H1 (cell line): ENCODE measurements at places on chromosomes 6 and 20. TPM values are rescaled to one million over a fixed set of nuclear protein-coding genes. Genes with fewer than 3 reads are reported as not detected.
A peak's percentile ranks its signal among the peaks of the same experiment; 100 is the strongest.

MYH7B gene
- total RNA-seq: 0.30 and 0.69 TPM in 2 replicates

TSHZ2 gene
- total RNA-seq: 0.30 and 0.48 TPM in 2 replicates

POU5F1 gene
- 2,526 and 2,533 TPM in 2 replicates for total RNA-seq

SLC35F1 gene
- total RNA-seq: 8.3 and 10.0 TPM in 2 replicates

SPATS1 gene
- not detected in 2 replicates for total RNA-seq

DNA sequence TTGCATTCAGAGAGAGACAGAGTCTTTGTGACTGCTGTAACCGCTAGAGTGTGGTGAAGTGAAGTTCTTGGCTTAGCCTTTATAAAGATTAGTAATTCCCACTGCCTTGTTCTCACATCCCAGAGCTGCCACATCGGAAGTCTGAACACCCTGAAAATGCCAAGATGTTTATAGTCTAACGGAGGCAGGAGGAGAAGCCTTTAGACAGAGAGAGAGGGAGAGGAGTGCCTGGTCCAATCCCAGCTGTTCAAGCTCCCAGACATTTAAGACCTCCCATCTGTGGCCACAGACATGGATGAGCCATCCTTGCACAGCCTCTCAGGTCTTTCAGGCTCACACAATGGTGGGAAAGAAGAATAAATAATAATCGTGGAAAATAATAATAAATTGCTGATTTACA, 1422.8 kb upstream of the EYS start:
- no peaks in the 10 kb centered on the region for H3K27me3 ChIP-seq
- DNase-seq: no peak
- no peaks in the 10 kb centered on the region for H3K4me1 ChIP-seq
- no peak overlapping the region for H3K4me3 ChIP-seq

DNA sequence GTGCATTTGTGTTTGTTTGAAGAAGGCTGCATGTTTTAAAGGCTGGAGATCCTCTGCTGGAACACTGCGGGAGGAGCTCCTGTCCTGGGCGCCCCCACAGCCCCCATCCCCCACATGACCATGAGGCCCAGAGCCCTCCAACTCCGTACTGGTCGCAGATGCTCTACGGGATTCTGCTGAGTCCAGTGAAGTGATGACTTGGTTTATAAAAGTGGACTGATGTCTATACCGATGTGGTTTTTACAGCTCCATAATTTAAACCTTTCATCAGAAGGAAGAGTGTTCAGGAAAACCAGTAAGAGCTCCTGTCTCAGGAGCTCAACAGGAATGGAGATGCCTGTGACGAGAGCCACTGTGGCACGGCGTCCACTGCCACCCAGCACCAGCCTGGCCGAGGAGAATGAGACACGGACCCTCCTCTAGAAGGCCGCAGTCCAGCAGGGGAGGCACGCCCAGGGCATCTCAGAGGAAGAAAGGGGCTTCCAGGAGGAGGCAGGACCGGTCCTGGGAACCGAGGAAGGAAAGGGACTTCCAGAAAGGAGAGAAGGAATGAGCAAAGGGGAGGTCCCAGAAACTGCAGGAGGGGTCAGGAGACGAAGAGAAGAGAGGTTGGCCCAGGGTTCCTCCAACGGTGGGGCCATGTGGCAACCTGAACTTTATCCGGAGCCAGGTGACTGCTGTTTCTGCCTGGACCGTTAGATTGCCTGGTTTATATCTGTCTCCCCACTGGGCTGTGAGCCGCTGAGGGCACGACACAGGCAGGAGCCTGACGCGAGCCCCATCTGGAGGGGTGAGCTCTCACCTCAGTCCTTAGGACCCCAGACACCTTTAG, 26.9 kb downstream of the BFSP1 start:
- H3K4me1 ChIP-seq: peaks cover 10% of the 10 kb centered on the region; the same call in 1 of the 2 replicates
- no peak for DNase-seq
- no peaks in the 10 kb centered on the region for H3K36me3 ChIP-seq

DNA sequence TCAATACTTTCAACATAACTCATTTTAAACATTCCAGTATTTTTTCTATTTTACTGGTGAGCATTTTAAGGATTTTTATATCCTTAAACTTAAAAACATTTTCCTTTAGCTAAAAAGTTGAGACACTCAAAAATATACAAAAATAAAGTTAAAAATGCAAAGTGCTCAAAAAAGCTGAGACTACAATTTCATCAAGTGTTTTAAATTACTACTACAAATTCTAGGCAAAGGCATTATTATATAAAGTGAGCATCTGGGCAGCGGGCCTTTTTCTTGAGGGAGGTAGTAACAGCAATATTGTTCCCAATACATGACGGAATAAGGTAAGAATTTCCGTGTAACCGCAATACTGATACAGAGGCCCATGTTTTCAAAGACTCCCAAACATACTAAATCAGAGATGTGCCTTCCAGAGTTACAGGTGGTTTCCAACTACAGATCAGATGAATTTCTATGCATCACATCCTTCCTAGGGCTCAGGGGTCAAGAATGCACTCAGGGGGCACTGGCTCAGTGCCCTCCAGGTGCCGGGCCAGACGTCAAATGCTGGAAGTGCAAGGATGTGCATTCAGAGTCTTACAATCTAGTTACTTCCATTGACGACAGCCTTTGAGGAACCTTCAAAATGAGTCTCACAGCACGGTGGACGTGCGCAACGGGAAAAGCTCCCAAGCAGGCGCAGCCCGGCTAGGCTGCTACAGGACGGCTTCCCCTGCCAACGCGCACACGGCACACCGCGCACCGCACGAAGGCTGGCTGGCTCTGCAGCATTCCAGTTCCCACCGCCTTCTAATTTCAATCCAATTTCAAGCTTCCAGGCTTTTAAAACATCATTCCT, 1.7 kb downstream of the PHF10 start:
- no peaks in the 10 kb centered on the region; the same call in none of the 2 replicates for H3K4me1 ChIP-seq
- no peak overlapping the region for H3K27ac ChIP-seq
- H3K4me3 ChIP-seq: peak overlapping the region; percentile 76
- no peak for DNase-seq
- 0 out of 2 replicates have a peak, but pooled peaks cover 2% of the 10 kb centered on the region for H3K27me3 ChIP-seq
- H3K36me3 ChIP-seq: peaks cover 16% of the 10 kb centered on the region

DNA sequence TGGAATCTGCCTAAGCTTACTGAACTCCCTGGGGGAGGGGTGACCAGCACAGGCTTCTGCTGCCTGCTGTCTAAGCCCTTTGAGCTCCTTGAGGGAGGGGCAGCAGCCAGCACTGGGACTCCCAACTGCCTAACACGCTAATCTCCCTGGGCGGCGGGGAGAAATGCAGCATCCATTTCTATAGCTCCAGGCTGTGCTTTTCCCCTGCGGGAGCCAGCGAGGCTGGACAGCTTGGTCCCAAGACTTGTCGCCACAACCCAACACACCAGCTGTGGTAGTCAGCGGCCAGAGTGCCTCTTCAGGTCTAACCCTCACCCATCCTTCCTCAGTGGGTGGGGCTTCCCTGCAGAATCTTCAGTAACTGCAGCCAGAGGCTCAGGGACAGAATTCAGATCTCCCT, 64.6 kb downstream of the VGLL2 start:
- H3K4me3 ChIP-seq: no peak overlapping the region
- H3K36me3 ChIP-seq: no peaks in the 10 kb centered on the region
- H3K27ac ChIP-seq: no peak overlapping the region

- no peak for DNase-seq
- H3K36me3 ChIP-seq: no peaks in the 10 kb centered on the region
- H3K27ac ChIP-seq: no peak overlapping the region
- H3K27me3 ChIP-seq: no peaks in the 10 kb centered on the region
- H3K4me3 ChIP-seq: no peak overlapping the region
Observed at GRCh38 chr20:42020316-42020715, 402.1 kb upstream of the CHD6 start.

DNA sequence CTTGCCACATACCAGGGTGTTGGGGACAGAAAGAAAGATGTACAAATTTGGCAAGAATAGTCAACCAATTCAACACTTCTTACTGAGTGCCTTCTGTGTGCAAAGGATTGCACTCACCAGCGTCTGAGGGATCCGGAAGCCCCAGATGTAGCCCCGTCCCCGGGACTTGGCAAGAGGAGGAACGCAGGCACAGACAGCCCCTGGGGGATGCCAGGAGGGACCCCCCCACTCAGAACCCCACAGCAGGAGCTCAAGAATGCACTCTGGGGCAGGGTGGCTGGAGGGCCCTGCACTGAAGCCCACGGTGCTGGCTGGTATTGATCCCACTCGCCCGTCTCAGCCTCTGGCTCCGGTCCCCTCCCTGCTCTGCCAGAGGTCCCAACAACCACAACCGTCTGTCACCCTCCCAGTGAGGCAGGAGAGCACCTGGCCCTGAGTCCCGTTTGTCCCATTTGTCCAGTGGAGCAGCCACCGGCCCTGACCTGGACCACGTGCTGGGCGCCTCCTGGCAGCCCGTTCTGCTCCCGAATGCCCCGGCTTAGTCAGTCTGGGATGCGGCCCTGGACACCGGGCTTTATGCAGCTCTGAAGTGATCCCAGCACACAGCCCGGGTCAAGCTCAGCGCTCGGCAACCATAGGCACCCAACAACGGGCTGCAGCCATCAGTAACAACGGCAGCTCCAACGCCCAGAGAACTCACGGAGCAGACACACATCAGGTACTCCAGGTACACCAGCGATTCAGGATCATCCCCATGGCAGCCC, 128.7 kb downstream of the DLL1 start:
- no peaks in the 10 kb centered on the region for H3K4me1 ChIP-seq
- H3K4me3 ChIP-seq: no peak overlapping the region
- H3K27me3 ChIP-seq: no peaks in the 10 kb centered on the region
- H3K27ac ChIP-seq: no peak overlapping the region
- no peaks in the 10 kb centered on the region for H3K36me3 ChIP-seq
- DNase-seq: no peak

DNA sequence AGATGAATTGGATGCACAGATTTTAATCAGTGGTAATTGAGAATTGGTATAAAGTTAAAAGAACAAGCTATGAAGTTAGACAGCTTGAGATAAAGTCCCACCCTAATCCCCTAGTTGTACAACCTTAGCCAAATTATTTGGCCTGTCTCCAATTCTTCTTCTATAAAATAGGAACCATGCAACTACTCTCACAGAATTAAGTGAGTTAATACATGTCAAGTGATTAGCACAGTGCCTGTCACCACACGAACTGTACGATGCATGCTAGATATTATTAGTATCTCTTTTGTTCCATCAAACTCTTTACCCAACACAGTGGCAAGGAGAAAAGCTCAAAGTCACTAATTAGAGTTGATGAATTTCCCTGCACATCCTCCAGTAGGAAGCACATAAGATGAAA, 44.7 kb downstream of the MBOAT1 start:
- H3K36me3 ChIP-seq: no peaks in the 10 kb centered on the region
- H3K4me1 ChIP-seq: no peaks in the 10 kb centered on the region
- H3K27me3 ChIP-seq: no peaks in the 10 kb centered on the region
- no peak overlapping the region for H3K4me3 ChIP-seq
- H3K27ac ChIP-seq: no peak overlapping the region
